Articular chondrocyte of knee joint (primary cell): ENCODE measurements at places on chromosomes 3 and 15. TPM values are rescaled to one million over a fixed set of nuclear protein-coding genes. Genes with fewer than 3 reads are reported as not detected.

The ZSCAN2 gene
- 7.4 and 8.6 TPM in 2 replicates for total RNA-seq

The CLRN1 gene
- not detected in 2 replicates for total RNA-seq

The PDZRN3 gene
- 35.0 and 50.9 TPM in 2 replicates for total RNA-seq

The CRYGS gene
- 1.6 and 1.8 TPM in 2 replicates for total RNA-seq

The NEK10 gene
- total RNA-seq, result 29.4 and 50.3 TPM in 2 replicates

The SLC24A5 gene
- total RNA-seq, result not detected in 2 replicates
